ENCODE measurements at places on chromosomes 5 and 9. TPM values are rescaled to one million over a fixed set of nuclear protein-coding genes. Genes with fewer than 3 reads are reported as not detected.

TMC1 gene
- not detected for total RNA-seq

OR1L8 gene
- total RNA-seq: not detected

BAAT gene
- 0.15 TPM for total RNA-seq

BRINP1 gene
- not detected for total RNA-seq

PDGFRB gene
- not detected for total RNA-seq

LCN15 gene
- total RNA-seq: not detected

IFNA13 gene
- not detected for total RNA-seq

EGFLAM gene
- not detected for total RNA-seq

CDK5RAP2 gene
- total RNA-seq: 64.5 TPM

KIF20A gene
- total RNA-seq: 0.91 TPM

HAVCR2 gene
- total RNA-seq: 5.0 TPM

NSUN2 gene
- 60.4 TPM for total RNA-seq

PCDHB12 gene
- not detected for total RNA-seq

HAUS6 gene
- 13.2 TPM for total RNA-seq

LSM11 gene
- total RNA-seq: 1.5 TPM

BNC2 gene
- total RNA-seq: not detected

CHMP5 gene
- 25.5 TPM for total RNA-seq

NR4A3 gene
- 84.1 TPM for total RNA-seq

CAPSL gene
- total RNA-seq: not detected

PLCXD3 gene
- not detected for total RNA-seq

SPINK6 gene
- not detected for total RNA-seq

RELL2 gene
- total RNA-seq: 20.5 TPM

SELENOP gene
- total RNA-seq: 0.62 TPM

PCDHGA8 gene
- total RNA-seq: not detected

GABRP gene
- total RNA-seq: not detected

IL7R gene
- total RNA-seq: 394 TPM

ZSWIM6 gene
- total RNA-seq: 12.2 TPM

PCDHAC1 gene
- not detected for total RNA-seq

SLC36A3 gene
- not detected for total RNA-seq

OTP gene
- total RNA-seq: not detected

FBP1 gene
- total RNA-seq: 0.42 TPM

CKMT2 gene
- not detected for total RNA-seq

SPINK9 gene
- not detected for total RNA-seq

SLC6A19 gene
- not detected for total RNA-seq

NR2F1 gene
- total RNA-seq: not detected

SPRY4 gene
- 0.52 TPM for total RNA-seq

PRSS3 gene
- not detected for total RNA-seq

ANKRD18A gene
- total RNA-seq: 10.9 TPM

MSX2 gene
- 0.79 TPM for total RNA-seq

TGFBR1 gene
- 24.9 TPM for total RNA-seq

RANBP17 gene
- not detected for total RNA-seq

PCDHA3 gene
- total RNA-seq: not detected

KIF12 gene
- not detected for total RNA-seq

STING1 gene
- total RNA-seq: 295 TPM

DMRTA1 gene
- total RNA-seq: not detected
